ENCODE measurements at places on chromosomes 6 and 20.

- H3K27ac ChIP-seq = no peak overlapping the region
- peaks cover 1% of the 10 kb centered on the region for H3K27me3 ChIP-seq
- DNase-seq = no peak
Observed at GRCh38 chr6:126628125-126628524, 288.2 kb downstream of the CENPW start.

- H3K36me3 ChIP-seq = no peaks in the 10 kb centered on the region
- peaks cover 22% of the 10 kb centered on the region for H3K4me1 ChIP-seq
- no peaks in the 10 kb centered on the region for H3K27me3 ChIP-seq
- H3K27ac ChIP-seq = no peak overlapping the region
- no peak for DNase-seq
Observed at GRCh38 chr20:48875914-48876240, 45.6 kb upstream of the ARFGEF2 start.

DNA sequence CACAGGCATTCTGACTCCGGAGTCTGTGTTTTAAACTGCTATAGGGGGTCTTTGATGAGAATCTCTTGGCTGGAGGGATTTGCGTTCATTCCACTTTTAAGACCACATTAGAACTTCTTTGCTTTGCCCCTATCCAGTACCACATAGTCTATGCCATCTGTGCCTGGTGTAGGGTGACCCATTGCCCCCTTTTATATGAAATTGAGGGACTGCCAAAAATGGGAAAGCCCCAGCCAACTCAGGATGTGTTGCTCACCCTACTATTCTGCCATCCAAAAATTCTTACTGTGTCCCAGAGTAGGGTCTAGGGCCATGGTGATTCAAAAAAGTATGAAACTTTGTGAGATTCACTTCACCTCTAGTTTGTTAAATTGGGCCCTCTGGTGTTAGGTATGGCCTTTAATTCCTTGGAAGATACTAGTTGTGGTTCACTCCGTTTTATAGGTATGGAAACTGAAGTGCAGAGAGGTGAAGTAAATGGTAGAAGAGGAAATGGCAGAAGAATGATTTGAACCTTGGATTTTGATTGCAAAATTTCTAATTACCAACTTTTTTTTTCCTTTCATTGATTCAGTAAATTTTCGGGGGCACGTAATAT is 1.4 kb downstream of the PFDN4 start:
- no peaks in the 10 kb centered on the region for H3K36me3 ChIP-seq
- DNase-seq = no peak
- H3K4me3 ChIP-seq = peak overlapping the region; percentile 93
- peak overlapping the region; percentile 85 for H3K27ac ChIP-seq
- no peaks in the 10 kb centered on the region for H3K27me3 ChIP-seq

GRCh38 chr6:158439255-158439654 is 120.6 kb upstream of the TMEM181 start:
- H3K27me3 ChIP-seq = no peaks in the 10 kb centered on the region
- no peak for DNase-seq
- no peak overlapping the region for H3K27ac ChIP-seq
- no peaks in the 10 kb centered on the region for H3K36me3 ChIP-seq

DNA sequence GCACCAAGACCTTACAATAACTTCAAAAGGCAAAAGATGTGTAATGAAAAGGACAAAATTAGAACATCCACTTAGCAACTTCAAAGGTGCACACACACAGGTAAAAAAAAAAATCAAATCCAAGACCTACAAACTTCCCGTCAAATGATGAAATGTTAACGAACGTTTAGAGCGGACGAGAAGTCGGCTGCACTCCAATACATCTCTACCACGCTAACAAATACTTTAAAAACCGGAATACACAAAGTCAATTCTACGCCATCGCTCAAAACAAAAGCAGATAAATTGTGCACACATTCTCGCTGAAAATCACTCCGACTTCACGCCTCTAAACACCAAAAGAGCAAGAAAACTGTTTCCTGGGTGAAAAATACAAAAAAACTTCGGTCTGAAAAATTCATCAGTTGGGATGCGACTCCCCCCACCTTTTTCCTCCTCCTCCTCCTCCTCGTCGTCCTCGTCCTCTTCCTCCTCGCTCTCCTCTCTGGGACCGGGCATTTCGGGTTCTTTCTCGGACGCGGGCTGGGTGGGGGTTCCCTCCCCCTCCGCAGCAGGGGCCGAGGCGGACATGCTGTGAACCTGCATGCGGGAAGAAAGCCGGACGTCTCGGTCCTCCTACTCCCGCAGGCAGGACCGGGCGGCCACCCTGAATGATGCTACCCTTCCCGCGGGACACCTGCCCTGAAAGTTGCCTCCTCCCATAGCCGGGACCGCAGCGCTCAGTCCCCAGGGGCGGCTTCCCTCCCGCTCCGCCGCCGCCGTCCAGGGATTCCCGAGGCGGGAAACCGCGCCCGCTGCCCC is 712 bp downstream of the DEK start:
- H3K27ac ChIP-seq = peak overlapping the region; percentile 97
- no peaks in the 10 kb centered on the region for H3K27me3 ChIP-seq
- H3K4me3 ChIP-seq = peak overlapping the region; percentile 94
- DNase-seq = peak; percentile 14

DNA sequence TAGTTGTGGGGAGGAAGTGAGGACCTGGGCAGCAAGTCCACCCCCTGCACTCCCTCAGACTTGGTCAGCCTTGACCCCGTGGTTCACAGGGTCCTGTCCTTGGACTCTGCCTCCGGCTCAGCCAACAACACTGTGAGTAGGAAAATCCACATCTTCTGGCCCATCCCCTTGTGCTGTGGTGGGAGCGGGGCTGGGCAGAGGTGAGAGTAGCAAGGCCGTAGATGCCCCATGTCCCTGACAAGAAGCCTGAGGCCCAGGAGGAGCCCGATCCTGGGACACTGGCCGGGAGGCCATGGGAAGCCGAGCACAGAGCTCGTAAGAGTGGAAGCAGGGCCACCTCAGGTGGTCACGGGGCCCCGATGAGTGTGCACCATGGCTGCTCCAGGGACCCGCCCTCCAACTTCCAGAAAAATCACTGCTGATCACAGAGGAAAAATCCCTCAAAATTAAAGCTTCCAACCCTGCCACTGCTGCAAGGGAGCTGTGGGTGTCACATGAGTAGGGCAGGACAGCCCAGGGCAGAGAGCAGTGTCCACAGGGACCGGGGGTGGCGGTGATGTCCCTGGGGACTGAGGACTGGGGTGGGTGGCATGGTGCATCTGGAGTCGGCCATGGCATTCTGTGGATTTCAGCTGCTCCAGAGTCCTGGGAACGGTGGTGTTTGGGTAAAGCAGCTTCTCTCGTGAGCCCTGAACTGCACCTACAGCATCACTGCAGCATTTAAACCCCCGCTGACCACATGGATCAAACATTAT is 189.4 kb downstream of the DLL1 start:
- no peak overlapping the region for H3K27ac ChIP-seq
- peaks cover 2% of the 10 kb centered on the region for H3K27me3 ChIP-seq
- H3K36me3 ChIP-seq = peaks cover 5% of the 10 kb centered on the region

Data from naive thymus-derived CD8-positive, alpha-beta T cell (primary cell).